ENCODE measurements at places on chromosomes 2 and 18. TPM values are rescaled to one million over a fixed set of nuclear protein-coding genes. Genes with fewer than 3 reads are reported as not detected.

The TP53I3 gene
- total RNA-seq: 45.7 TPM

GRCh38 chr18:52353589-52353988 is 13.6 kb downstream of the DCC start:
- H3K27ac ChIP-seq: no peak overlapping the region
- no peaks in the 10 kb centered on the region for H3K36me3 ChIP-seq

DNA sequence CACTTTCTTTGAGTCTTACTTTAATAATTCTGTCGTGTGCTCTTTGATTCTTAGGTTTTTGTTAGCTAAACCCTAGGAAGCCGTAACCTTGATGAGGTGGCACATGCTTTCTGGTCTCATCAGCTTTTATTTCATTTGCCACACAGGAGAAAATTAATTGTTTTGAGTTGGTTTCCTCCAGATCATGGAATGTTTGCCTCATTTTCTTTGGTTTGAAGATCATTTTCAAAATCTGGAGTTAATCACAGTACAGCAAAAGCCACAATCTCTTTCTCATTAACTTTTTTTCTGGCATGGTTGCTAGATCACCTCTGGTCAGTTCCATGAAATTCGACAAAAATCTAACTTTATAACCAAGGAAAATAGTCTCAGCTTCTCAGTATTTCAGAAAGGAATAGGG is 182.9 kb downstream of the MYO1B start:
- H3K36me3 ChIP-seq: peaks cover 7% of the 10 kb centered on the region
- no peak overlapping the region for H3K4me3 ChIP-seq
- H3K27ac ChIP-seq: no peak overlapping the region
- H3K27me3 ChIP-seq: no peaks in the 10 kb centered on the region
- H3K4me1 ChIP-seq: no peaks in the 10 kb centered on the region
- DNase-seq: no peak

DNA sequence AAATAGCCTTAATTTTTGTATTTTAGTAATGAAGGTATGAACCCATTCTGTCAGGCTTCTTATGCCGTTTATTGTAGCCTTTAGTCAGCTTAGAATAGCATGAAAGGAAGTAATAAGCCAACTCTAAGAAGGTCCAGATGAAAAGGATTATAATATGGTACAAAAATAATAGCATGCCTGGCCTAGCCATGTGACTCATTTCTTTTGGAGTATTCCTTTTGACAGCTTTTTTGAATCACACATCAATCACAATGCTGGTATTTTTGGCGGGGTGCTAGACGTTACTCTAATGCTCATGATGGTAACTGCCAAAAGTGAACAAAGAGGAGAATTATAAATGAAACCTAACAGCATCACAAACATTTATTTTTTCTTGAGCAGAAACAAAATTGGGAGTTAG is 19.9 kb downstream of the FMNL2 start:
- no peaks in the 10 kb centered on the region for H3K27me3 ChIP-seq
- H3K4me1 ChIP-seq: no peaks in the 10 kb centered on the region
- no peak for DNase-seq
- no peak overlapping the region for H3K27ac ChIP-seq
- no peak overlapping the region for H3K4me3 ChIP-seq
- H3K36me3 ChIP-seq: peaks cover 8% of the 10 kb centered on the region

The NDUFS1 gene
- 102 TPM for total RNA-seq

Data from H9 (cell line).